ENCODE measurements at places on chromosomes 12 and 14. TPM values are rescaled to one million over a fixed set of nuclear protein-coding genes. Genes with fewer than 3 reads are reported as not detected.

The PLEKHH1 gene
- 2.4 TPM for total RNA-seq

The COX8C gene
- not detected for total RNA-seq

The ALDH2 gene
- 1.6 TPM for total RNA-seq

The RBP5 gene
- not detected for total RNA-seq

The AMN1 gene
- 2.7 TPM for total RNA-seq

The RFLNA gene
- not detected for total RNA-seq

The CYP27B1 gene
- total RNA-seq: 9.6 TPM

The RPS29 gene
- 1,759 TPM for total RNA-seq

The TAMALIN gene
- total RNA-seq: 9.1 TPM

The DAO gene
- not detected for total RNA-seq

DNA sequence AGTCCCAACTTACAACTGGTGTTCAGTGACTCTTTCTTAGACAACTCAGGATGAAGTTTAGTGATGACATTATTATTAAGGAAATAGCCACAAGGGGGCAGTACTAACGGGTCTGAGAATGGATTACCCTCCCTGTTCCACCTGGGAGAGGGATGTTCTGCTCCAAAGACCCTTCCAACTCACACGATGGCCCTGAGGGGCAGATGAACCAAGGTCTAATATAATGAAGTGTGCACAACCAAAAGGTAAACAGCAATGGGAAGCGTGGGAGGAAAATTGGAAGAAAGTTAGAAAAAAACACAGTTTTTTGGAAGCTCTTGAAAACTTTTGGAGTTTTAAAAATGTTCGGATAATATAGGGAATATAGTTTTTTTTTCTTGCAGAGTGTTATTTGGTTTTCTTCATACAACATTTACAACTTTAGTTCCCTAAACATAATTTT, 24.0 kb downstream of the FGF6 start:
- no peaks in the 10 kb centered on the region for H3K36me3 ChIP-seq
- no peak overlapping the region for H3K27ac ChIP-seq
- peaks cover 5% of the 10 kb centered on the region for H3K27me3 ChIP-seq
- DNase-seq: no peak
- H3K4me1 ChIP-seq: peaks cover 2% of the 10 kb centered on the region

DNA sequence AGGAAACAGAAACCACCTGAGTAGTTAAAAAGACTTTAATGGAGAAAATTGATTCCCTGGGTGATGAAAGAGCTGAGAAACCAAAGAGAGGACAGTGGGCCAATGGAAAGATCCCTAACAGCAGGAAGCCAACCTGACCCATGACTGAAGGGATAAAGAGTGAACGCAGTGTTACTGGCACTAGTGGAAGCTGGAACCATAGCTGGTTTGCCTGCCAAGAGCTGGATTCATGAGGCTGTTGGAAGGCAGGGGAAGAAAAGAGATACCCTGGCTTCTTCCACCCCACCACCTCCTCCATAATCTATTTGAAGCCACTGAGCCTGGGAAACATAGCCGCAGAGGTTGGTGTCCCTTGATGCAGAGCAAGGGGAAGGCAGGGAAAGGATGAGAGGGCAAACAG, 125.5 kb upstream of the PRKD1 start:
- H3K36me3 ChIP-seq: no peaks in the 10 kb centered on the region
- H3K27me3 ChIP-seq: no peaks in the 10 kb centered on the region
- H3K4me3 ChIP-seq: no peak overlapping the region
- H3K27ac ChIP-seq: no peak overlapping the region
- no peak for DNase-seq

GRCh38 chr12:39395866-39396265, 47.1 kb downstream of the KIF21A start:
- no peaks in the 10 kb centered on the region for H3K4me1 ChIP-seq
- no peaks in the 10 kb centered on the region for H3K27me3 ChIP-seq
- H3K36me3 ChIP-seq: peaks cover 5% of the 10 kb centered on the region
- no peak overlapping the region for H3K27ac ChIP-seq
- H3K4me3 ChIP-seq: no peak overlapping the region

DNA sequence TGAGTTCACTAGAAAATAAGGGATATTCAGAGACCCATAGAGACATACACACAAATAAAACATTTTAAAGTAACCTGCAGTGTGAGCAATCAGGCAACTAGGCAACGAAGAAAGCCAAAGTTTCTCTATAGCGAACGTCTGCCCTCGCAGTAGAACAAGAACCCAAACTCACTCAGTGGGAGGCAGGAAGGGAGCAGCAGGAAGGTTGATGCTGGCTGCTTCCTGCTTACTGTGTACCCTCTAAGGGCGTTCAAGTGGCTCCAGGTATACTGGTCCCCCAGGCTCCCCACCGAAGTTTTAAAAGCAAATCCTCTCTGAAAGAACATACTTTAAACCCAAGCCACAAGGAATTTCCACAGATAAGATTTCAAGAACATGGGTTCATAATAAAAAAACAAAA, 249.3 kb downstream of the FOXN3 start:
- no peaks in the 10 kb centered on the region for H3K27me3 ChIP-seq
- no peak for DNase-seq
- H3K36me3 ChIP-seq: peaks cover 62% of the 10 kb centered on the region
- no peak overlapping the region for H3K27ac ChIP-seq
- H3K4me1 ChIP-seq: peaks cover 26% of the 10 kb centered on the region

- H3K27me3 ChIP-seq: peaks cover 76% of the 10 kb centered on the region
- peaks cover 42% of the 10 kb centered on the region for H3K4me1 ChIP-seq
- peak; percentile 35 for DNase-seq
- H3K36me3 ChIP-seq: no peaks in the 10 kb centered on the region
- peak overlapping the region; percentile 70 for H3K4me3 ChIP-seq
- peak overlapping the region; percentile 22 for H3K27ac ChIP-seq
Observed at GRCh38 chr12:48980953-48981756, 3.0 kb downstream of the WNT1 start.

GRCh38 chr12:33587784-33588712, 148.4 kb upstream of the SYT10 start:
- no peak overlapping the region for H3K4me3 ChIP-seq
- no peaks in the 10 kb centered on the region for H3K27me3 ChIP-seq
- H3K4me1 ChIP-seq: no peaks in the 10 kb centered on the region
- no peak overlapping the region for H3K27ac ChIP-seq

DNA sequence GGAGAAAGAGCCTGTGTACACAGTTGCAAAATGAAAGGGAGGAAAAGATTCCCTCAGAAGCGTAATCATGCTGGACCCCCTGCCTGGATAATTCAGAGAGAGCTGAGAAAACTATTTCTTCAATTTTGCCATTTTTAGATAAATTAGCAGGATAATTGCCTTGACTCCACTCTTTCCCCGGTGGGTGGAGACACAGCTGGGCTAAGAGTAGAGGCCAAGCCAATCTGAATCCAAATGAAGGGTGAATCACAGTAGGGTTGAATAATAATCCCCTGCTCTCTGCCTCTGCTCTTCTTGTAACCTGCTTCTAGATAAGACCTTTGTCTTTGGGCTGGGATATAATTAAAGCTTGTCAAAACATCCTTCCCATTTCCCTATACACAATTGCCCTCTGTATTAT, 150.1 kb downstream of the CAPZA3 start:
- H3K36me3 ChIP-seq: no peaks in the 10 kb centered on the region
- no peak overlapping the region for H3K4me3 ChIP-seq
- H3K27ac ChIP-seq: no peak overlapping the region
- H3K4me1 ChIP-seq: no peaks in the 10 kb centered on the region
- H3K27me3 ChIP-seq: peaks cover 5% of the 10 kb centered on the region
- DNase-seq: no peak

GRCh38 chr12:91460469-91460868, 277.9 kb upstream of the DCN start:
- H3K4me3 ChIP-seq: no peak overlapping the region
- peaks cover 3% of the 10 kb centered on the region for H3K27me3 ChIP-seq
- H3K27ac ChIP-seq: no peak overlapping the region
- no peak for DNase-seq

GRCh38 chr14:36996857-36997590, 175.4 kb downstream of the SLC25A21 start:
- H3K27ac ChIP-seq: no peak overlapping the region
- no peaks in the 10 kb centered on the region for H3K27me3 ChIP-seq
- H3K36me3 ChIP-seq: no peaks in the 10 kb centered on the region
- no peak overlapping the region for H3K4me3 ChIP-seq

GRCh38 chr14:65167072-65167645, 64.8 kb upstream of the MAX start:
- H3K4me3 ChIP-seq: no peak overlapping the region
- no peak overlapping the region for H3K27ac ChIP-seq
- DNase-seq: peak; percentile 20
- H3K27me3 ChIP-seq: peaks cover 15% of the 10 kb centered on the region
- H3K4me1 ChIP-seq: peaks cover 19% of the 10 kb centered on the region
- H3K36me3 ChIP-seq: no peaks in the 10 kb centered on the region

DNA sequence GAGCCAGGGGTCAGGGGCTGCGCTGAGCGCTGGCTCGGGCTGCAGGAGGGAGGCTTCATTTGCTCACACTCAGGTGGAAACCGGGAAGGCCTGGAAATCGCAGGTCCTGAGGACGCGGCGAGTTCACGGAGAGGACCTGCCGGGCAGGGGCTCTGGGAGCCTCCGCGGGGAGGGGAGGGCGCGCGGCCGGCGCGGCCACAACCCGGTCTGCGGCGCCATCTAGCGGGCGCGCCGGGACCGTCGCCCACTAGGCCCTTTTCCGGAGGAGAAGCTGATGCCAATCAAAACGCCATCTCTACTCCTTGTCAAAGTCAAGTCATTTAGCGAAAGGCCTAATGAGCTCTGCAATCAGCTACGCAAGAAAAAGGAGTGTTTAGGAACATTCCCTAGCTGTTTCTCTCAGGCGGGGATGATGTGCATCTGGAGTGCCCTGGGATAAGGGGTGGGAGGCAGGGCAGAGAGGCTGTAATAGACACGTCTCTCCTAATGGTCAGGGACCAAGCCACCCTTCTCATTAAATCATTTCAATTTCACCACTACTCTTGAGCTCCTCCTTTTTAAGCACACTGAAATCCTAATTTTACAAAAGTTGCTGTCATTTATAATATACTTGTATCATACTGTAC, 885.8 kb upstream of the TMEM132C start:
- H3K27me3 ChIP-seq: peaks cover 6% of the 10 kb centered on the region
- no peaks in the 10 kb centered on the region for H3K36me3 ChIP-seq
- peak; percentile 53 for DNase-seq
- no peak overlapping the region for H3K4me3 ChIP-seq
- no peak overlapping the region for H3K27ac ChIP-seq
- no peaks in the 10 kb centered on the region for H3K4me1 ChIP-seq

DNA sequence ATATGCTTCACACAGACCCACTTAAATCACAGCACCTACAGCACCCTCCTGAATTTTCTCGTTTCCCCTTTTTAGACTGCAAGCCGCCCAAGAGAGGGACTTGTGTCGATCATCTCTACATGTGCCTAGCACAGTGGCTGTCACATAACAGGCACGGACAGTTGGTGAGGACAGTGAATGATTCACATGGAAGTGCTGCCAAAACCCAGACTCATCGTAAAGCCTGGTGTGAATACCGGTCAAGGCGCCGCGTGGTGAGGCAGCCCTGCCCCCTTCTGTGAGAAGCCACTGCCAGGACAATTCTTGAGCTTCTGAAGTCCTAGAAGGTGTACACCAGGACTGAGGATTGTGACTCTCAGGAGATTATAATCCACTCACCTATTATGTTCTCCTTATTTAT, 44.3 kb downstream of the ATG2B start:
- no peak overlapping the region for H3K27ac ChIP-seq
- no peak for DNase-seq
- H3K27me3 ChIP-seq: no peaks in the 10 kb centered on the region
- peaks cover 14% of the 10 kb centered on the region for H3K36me3 ChIP-seq
- no peaks in the 10 kb centered on the region for H3K4me1 ChIP-seq
- no peak overlapping the region for H3K4me3 ChIP-seq

DNA sequence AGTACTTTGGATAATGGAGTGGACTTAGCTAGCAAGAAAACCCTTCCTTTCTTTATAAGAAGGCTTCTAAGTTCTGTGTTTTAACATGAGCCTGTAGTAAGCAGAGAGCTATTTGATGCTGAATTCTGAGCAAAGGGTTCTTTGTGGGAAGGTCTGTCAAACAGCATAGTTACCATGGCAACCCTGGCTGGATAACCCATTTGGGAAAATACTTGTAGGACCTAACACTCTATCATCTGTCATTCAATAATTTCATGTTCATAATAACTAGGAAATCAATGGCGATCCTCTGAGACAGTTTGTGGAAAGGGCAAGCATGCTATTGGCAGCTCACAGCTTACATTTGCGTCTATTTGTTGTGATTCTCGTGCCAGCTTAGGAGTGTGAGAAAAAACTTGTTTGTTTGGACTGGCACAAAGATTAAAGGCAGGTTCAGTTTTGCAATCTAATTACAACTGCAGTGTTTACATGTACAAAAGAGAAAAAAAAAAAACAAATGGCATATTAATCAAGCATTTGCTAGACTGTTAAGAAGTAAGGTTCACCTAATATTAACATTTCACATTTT, 219.2 kb downstream of the PDZRN4 start:
- H3K4me3 ChIP-seq: no peak overlapping the region
- H3K27ac ChIP-seq: no peak overlapping the region
- no peaks in the 10 kb centered on the region for H3K27me3 ChIP-seq
- DNase-seq: no peak

GRCh38 chr12:49331380-49332222, 5.4 kb downstream of the C1QL4 start:
- peaks cover 8% of the 10 kb centered on the region for H3K4me1 ChIP-seq
- H3K27ac ChIP-seq: no peak overlapping the region
- H3K36me3 ChIP-seq: peaks cover 19% of the 10 kb centered on the region
- DNase-seq: no peak

GRCh38 chr12:122200541-122201175, 2.9 kb upstream of the B3GNT4 start:
- no peak overlapping the region for H3K27ac ChIP-seq
- H3K4me1 ChIP-seq: peaks cover 18% of the 10 kb centered on the region
- H3K36me3 ChIP-seq: no peaks in the 10 kb centered on the region
- H3K4me3 ChIP-seq: no peak overlapping the region
- DNase-seq: no peak

GRCh38 chr14:21120686-21121085, 19.8 kb downstream of the TMEM253 start:
- no peaks in the 10 kb centered on the region for H3K36me3 ChIP-seq
- DNase-seq: no peak
- peaks cover 11% of the 10 kb centered on the region for H3K27me3 ChIP-seq
- no peak overlapping the region for H3K27ac ChIP-seq
- H3K4me3 ChIP-seq: no peak overlapping the region

DNA sequence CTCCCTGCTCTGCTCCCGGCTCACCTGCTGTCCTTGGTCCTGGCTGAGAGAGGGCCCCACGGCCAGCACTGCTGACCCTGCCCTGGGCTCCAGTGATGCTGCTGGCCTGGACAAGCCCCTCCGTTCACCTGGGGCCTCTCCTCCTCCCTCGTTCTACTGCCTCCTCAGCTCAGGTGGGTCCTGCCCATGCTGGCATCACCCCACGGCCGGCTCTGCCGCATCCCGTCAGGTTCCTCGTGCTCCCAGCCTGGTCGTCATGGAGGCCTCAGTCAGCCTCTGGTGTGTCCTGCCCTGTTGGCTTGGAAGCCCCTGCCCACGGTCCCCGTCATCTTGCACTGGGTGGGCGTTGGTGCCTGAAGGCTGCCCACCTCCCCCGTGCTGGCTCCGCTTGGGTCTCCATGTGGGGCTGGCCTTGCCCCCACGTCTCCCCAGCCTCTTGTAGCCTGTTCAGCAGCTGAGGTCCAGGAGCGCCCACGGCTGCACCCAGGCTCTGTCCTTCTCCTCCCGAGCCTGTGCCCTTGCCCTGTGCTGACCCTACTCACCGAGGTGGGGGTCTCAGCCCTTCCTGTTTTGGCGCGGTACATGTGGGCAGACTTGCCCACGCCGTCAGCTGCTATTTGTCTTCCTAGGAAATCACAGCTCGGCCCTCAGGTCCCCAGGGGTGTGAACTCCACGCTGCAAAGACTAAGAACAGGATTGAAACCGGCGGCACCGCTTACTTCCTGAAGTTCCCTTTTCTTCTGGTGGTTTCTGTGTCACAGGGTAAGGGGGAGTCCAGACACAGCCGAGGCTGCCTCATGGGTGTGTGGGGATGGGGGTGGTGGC, 121.6 kb downstream of the TMEM121 start:
- peak overlapping the region; percentile 5 for H3K27ac ChIP-seq
- H3K27me3 ChIP-seq: peaks cover 4% of the 10 kb centered on the region
- peaks cover 5% of the 10 kb centered on the region for H3K4me1 ChIP-seq
- DNase-seq: no peak
